ENCODE measurements at places on chromosomes 5 and 9.

DNA sequence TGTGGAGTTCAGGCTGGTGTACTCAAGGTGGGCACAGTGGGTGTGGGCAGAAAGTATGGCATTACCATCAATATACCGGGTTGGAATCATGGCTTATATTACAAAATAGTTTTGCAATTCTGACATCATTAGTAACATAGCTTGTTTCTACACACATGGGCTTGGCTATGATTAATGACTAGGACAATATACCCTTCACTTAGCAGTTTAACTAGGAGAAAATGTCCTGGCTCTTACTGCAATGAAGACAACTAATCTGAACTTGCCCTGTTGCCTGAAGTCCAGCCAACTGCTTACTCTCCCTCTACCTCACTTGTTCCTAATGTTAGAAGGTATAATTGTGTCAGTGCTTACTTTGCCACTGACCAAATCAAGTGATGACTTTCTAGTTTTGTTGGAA lies 612.5 kb downstream of the EFNA5 start:
- DNase-seq, result no peak

GRCh38 chr5:10304932-10305331 lies 2.8 kb downstream of the CMBL start:
- no peak for DNase-seq

GRCh38 chr9:98892288-98892687 lies 51.4 kb upstream of the COL15A1 start:
- DNase-seq, result no peak

- no peak for DNase-seq
These were observed 29.0 kb downstream of the ETF1 start for GRCh38 chr5:138514021-138514420.

GRCh38 chr5:51416149-51416548 lies 32.9 kb downstream of the ISL1 start:
- DNase-seq, result no peak

DNA sequence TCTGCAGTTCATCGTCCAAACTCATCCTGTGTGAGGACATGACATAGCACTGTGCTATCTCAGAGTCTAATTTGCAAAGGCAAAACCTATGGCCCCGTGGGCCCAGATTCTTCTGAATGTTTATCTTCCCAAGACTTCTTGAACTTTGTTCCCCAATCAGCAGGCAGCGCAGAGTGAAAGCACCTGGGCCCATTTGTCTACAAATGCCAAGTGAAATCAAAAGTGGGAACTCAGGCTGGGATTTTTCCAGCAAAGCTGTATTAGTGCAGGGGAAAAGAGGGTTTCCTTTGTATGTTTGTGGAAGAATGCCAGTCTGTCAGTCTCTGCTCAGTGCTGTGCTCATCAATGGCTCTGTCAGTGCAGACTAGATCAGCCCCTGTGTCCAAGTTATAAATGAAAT lies 55.8 kb downstream of the FOXD1 start:
- no peak for DNase-seq

GRCh38 chr9:116555119-116555518 lies 132.0 kb upstream of the TRIM32 start:
- no peak for DNase-seq

GRCh38 chr5:173657741-173658356 lies 41.4 kb upstream of the BOD1 start:
- DNase-seq, result no peak

GRCh38 chr5:150582241-150583109 lies 58.0 kb upstream of the SYNPO start:
- peak; percentile 61 for DNase-seq

DNA sequence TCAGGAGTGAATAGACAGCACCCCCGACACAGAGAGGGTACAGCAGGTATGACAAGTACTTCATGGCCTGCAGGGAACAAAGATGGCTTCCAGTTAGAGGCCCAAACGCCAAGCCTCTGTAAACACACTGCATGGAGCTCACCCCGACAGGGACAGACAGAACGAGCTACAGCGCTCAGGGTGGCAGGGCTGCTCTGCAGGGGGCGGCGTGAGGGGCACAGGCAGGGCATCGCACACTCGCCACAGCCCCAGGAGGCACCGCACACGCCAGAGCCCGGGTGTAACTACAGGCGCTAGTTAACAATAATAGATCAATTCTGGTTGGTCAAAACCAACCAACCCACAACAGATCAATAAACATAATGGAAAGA lies 21.1 kb downstream of the CLPTM1L start:
- DNase-seq, result no peak

- no peak for DNase-seq
These were observed 42.1 kb upstream of the STXBP1 start for GRCh38 chr9:127569886-127570401.

- peak; percentile 57 for DNase-seq
These were observed 281.5 kb downstream of the EFNA5 start for GRCh38 chr5:107389130-107389774.

- DNase-seq, result no peak
These were observed 243.1 kb downstream of the FBXO4 start for GRCh38 chr5:42168091-42168670.

DNA sequence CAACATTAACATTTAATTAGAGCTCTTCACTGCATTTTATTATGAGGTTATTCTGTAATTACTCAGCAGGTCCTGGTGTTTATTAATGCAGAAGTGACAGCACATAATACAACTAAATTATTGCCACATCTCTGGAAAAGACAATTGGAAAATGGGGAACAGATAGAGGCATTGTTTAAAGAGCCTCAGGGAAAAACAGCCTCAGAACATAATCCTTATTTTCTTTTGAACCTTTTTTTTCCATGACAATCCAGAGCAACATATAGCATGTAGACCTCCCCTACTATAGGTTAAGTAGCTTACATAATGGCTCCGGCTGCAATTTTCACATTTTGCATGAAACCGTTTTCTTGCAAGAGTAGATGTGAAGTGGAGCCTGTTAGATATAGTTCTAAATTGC lies 87.2 kb downstream of the RMI1 start:
- no peak for DNase-seq

DNA sequence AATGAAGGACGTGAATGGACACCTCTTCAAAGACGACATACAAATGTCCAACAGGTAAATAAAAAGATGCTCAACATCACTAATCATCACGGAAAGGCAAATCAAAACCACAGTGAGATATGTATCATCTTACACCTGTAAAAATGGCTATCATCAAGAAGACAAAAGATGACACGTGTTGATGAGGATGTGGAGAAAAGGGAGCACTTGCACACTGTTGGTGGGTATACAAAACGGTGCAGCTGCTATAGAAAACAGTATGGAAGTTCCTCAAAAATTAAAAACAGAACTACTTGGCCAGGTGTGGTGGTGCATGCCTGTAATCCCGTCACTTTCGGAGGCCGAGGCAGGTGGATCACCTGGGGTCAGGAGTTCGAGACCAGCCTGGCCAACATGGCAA lies 47.9 kb downstream of the STK10 start:
- DNase-seq, result no peak

DNA sequence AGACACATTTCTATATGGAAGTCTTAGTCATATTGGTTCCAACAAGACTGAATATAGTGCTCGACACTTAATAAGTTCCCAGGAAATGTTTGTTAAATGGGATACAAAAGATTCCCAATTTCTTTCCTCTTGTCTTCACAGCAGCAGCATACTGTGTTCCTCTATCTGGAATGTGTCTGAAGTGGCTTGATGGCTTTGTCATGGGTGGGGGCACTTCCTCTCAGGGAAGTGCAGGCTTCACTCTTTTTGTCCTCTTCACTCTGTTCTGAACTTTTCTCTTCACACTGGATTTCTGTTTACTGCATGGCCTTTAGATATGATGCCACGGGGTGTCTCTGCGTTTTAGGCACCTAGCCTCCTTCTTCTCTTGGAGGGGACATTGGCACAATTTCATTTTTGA lies 127.7 kb upstream of the C9orf72 start:
- no peak for DNase-seq

DNA sequence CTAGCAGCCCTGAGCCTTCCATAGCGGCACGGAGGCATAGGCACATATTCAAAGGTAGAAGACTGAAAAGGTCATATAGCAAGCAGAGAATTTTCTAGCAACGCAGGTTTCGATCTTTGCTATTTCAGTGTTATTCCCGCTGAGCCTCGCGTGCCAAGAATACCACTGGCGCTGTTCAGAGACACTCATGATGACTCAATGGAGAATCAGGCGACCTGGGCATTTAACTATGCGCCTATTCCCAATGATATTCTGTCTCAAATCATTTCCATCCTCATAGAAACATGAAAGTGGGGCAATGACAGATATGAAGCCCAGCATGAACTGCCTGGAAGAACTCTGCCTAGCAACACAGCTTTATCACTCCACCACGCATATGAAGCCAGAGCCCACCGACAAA lies 59.9 kb downstream of the EFNA5 start:
- DNase-seq, result no peak

DNA sequence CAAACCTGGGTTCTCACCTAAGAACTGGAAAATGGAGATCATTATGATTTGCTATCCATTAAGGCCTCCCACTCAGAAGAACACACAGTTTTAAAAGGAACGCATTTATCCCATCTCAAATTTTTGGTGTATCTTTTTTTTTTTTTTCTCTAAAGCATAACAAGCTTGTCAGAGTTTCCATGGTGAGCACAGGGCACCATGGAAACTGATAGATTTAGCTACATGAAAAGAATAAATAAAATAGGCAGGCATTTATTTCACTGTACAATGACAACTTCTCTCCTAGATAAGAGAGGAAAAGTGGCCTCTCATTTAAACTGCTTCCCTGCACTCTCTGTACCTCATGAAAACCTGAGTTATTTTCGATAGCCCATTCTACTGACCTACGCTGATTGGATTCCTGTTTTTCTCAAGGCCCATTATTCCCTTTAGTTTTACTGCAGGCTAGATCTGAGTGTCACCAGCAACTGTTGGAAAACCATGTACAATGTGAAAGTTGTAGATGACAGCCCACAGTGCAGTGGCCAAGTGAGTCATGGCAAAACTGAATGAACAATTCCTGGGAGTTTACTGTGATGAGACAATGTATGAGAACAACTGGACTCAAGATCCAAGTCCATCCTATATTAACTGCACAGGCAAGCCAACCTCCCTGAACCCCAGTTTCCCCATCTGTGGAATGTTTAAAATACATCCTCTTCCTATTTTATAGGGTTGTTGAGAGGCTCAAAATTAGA lies 4.3 kb upstream of the GDA start:
- no peak for DNase-seq

DNA sequence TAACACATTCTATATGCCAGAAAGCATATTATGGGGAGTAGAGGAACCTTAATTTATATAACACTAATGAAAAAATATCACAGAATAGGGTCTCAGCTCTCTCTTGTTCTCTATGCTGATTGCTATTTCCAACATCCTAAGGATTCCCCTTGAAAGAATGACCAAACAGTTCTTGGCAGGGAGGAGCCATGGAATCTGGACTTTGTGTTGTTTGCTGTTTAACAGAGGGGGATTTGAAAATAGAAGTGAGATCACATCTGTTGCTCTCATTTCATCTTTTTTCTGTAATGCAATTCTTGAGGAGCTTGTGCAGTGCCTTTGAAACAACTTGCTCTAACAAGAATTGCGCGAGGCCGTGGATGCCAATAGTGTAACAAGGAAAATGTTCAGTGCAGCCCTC lies 755.3 kb downstream of the TLE1 start:
- no peak for DNase-seq

- DNase-seq, result no peak
These were observed 140.3 kb downstream of the ROR2 start for GRCh38 chr9:91809581-91810285.

- no peak for DNase-seq
These were observed 167.3 kb downstream of the ROR2 start for GRCh38 chr9:91782708-91783214.

DNA sequence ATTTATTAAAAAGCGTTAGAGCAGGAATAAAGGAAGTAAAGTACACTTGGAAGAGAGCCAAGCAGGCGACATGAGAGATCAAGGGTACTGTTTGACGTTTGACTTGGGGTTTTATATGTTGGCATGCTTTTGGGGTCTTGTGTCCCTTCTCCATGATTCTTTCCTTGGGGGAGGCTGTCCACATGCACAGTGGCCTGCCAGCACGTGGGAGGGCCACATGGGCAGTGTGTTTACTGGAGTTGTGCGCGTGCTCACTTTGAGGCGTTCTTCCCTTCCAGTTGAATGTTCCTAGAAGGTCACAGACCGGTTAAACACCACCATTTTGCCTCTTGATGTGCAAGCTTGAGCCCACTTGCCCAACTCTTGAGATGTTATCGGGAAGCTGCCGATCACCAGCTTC lies 49.5 kb upstream of the ICE1 start:
- no peak for DNase-seq

- no peak for DNase-seq
These were observed 14.0 kb downstream of the TRIM14 start for GRCh38 chr9:98105006-98105405.

DNA sequence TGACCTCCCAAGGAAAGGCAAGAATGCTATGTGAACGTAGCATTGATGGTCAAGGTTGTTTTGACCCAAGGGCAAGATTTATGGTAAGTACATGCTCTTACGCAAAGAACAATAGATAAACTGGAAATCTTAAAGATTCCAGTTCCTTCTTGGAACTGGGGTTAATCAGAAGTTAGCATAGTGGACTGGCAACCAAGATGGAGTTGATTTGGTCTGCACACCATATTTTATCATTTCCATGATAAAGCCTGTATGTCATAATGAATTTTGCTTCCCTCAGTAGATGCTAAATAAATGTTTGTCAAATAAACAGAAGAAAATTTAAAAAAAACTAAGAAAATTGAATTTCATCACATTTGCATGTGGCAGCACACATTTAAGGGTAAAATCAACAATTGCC lies 242.4 kb upstream of the MEF2C start:
- no peak for DNase-seq

GRCh38 chr9:98482226-98482625 lies 226.5 kb downstream of the GABBR2 start:
- no peak for DNase-seq

DNA sequence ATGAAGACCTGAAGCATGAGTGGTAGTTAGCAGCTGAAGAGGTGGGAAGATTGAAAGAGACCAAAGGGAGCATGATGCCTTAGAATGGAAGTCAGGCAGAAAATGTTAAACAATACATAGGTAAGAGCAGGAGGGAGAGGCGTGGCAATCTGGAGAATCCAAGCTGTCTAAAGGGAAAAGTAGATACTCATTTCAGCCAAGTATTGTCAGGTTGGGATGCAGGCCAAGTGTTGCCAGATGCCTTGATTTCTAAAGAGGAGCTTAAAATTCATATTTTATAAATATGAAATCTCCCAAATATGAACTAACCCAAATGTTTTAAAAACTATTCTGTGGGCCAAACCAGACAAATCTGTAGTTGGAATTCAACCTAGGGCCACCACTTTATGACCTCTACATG lies 4.2 kb downstream of the PAM start:
- no peak for DNase-seq

GRCh38 chr5:139805545-139805944 lies 9.9 kb downstream of the PSD2 start:
- no peak for DNase-seq

- no peak for DNase-seq
These were observed 127.6 kb downstream of the GADD45G start for GRCh38 chr9:89732295-89732938.

Data from NCI-H82 (cell line).